Epithelial cell of esophagus (primary cell): ENCODE measurements at places on chromosomes 4 and X.

- no peak for DNase-seq
These were observed 66.0 kb downstream of the PLAC1 start for GRCh38 chrX:134592303-134592702.

DNA sequence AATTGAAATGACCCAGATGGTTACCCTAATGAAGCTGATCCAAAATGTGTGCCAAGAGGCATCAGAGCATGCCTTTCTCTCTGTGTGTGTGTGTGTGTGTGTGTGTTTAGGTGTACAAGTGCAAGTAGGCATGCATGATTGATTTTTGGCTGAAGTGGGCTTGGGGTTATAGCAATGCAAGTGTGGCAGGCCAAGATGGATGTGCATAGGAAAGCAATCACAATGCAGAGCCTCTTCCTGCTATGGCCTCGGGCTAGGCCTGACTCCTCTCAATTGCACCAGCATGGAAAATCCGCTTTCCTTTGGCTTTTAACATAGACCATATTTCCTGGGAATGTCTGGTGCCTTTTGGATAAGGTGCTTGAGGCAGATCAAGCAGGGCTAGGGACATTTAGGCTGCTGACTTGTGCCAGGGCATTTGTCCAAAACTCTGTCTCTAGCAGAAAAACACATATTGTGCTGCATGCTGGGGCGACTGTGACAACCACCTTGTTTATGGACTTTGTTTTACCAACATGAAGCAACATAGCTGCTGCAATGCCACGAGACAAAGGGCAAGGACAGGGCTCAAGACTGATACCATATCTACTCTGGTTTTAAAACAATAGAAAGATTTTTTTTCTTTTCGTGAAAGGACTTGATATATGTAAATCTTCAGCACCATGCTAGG, 395.7 kb downstream of the RAPGEF2 start:
- DNase-seq = no peak

DNA sequence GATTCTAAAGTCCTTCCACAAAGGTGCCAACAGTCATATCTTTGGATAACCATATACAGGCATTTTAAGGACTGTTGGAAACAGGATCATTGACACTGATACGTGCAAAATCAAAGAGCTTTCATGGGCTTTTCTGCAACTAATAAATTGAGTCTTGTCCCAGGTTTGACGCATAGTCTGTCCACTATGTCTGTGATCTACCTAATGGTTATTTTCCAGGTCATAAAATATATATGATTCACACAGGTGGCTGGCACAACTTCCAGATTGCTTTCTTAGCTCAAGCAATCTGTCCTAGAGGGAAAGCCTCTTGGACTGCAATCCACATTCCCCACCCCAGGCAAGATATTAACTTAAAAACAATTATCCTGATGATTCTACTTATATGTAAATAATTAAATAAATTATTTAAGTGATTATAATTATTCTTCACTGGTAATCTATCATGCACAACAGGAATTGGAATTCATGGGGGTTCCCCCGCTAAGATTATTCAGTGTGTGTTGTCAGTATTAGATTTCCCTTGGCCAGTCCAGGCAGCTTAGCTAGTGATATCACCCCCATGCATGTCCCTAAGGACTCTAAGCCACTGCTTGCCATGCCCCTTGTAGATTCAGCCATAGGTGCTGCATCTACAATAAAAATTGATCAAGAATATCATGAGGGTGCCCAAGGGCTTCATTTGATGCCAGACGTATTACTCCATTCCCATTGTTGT, 97.8 kb downstream of the TLL1 start:
- no peak for DNase-seq

DNA sequence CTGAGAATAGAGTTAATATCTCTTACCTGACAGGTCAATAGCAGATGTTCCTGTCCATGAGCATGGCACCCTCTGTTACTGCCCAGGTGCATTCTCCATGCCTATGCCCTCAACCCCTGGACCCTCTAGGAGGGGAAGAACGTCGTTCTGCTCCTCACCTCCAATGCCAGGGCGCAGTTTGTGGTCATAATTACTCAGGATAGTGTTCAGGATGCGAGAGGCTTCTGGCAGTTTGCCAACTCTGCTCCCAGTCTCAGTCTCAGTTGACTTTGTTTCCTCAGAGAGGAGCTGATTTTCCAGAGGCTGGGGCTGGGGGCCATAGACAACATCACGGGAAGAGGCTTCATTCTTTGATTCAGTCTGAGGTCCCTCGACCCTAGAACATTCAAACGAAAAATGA, 4.4 kb downstream of the GABRE start:
- no peak for DNase-seq

DNA sequence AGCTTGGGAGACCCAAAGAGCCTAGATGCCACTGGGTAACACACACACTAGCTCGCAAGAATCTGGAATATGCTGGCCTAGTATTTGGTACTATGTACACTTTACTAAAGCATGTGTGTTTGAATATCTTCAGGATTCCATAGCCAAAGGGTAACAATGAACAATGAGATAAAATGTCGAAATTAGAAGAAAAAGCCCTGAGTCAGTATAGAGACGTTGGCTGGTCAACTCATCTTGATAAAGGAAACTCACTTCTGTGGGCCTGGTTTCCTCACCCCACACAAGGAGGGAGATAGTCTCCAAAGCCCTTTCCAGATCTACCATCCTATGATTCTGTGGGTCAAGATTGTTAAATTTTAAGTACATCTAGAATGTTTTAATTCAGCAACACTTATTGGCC, 6.9 kb downstream of the ZDHHC9 start:
- no peak for DNase-seq

DNA sequence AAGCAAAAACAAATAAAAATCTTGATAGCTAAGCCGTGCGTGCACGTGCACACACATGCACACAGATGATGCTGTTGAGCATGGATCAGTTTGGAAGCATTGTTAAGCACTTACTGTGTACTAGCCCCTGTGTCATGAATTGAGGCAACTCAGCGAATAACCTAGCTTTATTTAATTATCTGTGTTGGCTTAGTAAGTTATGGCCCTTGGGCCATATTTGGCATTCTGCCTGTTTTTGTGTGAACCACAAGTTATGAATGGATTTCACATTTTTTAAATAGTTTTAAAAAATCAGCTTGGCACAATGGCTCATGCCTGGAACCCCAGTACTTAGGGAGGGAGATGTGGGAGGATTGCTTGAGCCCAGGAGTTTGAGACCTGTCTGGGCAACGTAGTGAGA, 113.6 kb upstream of the CBLL2 start:
- DNase-seq = peak; percentile 39
